ENCODE measurements at places on chromosomes 6 and 20.

- DNase-seq = no peak
These were observed 7.6 kb downstream of the PTPN1 start for GRCh38 chr20:50517817-50518154.

GRCh38 chr6:94376876-94377275 is 957.5 kb upstream of the EPHA7 start:
- DNase-seq = no peak

- no peak for DNase-seq
These were observed 172.2 kb downstream of the ARID1B start for GRCh38 chr6:156949376-156949775.

DNA sequence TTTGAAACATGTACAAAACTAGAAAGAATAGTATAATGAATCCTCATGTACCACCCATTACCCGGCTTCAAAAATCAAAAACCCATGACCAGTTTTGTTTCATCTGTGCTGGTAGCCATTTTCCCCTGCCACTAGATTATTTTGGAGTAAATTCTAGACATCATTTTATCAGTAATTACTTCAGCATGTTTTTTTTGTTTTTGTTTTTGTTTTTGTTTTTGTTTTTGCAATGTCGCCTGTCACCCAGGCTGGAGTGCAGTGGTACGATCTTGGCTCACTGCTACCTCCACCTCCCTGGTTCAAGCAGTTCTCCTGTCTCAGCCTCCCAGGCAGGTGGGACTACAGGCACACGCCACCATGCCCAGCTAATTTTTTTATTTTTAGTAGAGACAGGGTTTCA is 8.0 kb upstream of the PKIG start:
- DNase-seq = no peak

DNA sequence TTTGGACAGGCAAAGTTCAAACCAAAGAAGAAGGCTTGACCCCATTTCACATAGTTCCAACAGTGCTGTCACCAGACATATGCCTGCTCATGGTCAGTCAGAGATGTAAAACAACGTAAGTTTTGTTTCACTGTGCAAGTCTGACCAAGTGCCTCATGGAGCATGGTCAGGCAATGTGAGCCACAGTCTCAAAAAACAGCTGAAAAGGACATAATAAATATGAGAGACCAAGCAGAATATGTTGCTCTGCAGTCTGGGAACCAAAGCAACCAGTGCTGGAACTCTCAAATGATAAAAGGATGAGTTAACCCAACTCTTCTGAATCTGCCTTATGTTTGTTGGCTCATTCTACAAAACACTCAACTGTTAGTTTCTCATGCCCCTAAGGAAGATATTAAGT is 39.9 kb upstream of the DST start:
- DNase-seq = no peak

- no peak for DNase-seq
These were observed at the start of gene CST11 for GRCh38 chr20:23452776-23453175. TSS of gene CST11 (minus strand) at chr20:23452876. CDS start at chr20:23452811, 65 bp downstream.

DNA sequence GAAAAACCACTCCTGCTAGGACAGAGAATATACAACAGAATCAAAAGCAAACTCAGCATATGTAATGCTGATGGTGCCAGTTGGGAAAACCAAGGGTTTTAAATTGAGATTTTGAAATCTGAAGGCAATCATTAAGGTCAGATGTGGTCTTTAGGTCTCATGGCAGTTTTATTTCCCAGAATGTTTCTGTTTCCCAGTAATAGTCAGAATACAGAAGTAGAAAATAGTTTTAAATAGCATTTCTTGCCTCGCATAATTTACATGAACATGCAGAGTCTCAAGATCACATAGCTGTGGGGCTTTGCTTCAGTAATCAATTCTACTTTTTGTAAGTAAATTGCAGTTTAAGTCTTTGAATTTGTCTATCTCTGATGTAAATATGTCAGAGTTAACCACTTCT is 58.1 kb downstream of the RNF144B start:
- no peak for DNase-seq

GRCh38 chr6:68649669-68650068 is 14.6 kb downstream of the ADGRB3 start:
- DNase-seq = no peak

DNA sequence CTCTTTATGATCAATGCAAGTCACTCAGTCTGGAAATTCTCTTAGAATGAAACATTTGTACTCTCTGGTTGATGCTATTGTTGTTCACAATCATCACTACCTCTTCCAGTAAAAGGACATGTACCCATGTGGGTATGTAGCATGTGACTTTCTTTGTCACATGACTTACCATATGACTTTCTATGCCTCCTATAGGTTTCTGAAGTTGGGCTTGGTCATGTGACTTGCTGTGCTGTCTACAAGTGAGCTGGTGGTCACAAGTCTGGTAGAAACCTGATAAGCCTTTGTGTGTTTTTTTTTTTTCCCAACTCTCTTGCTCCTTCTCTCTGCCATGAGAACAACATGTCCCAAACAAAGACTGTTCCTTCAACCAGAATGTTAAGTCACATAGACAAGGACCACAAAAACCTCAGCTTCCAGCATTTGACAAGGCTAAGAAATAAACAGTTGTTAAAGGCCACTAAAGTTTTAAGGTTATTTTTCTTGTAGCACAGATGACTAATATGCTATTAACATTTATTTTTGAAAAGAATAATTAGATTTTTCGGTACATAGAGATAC is 379.2 kb upstream of the SLC35B3 start:
- DNase-seq = no peak

GRCh38 chr6:15023448-15023847 is 222.4 kb upstream of the JARID2 start:
- peak; percentile 8 for DNase-seq

GRCh38 chr6:33654831-33655554 is 33.9 kb downstream of the ITPR3 start:
- DNase-seq = no peak

GRCh38 chr6:39684790-39685488 is 40.3 kb downstream of the KIF6 start:
- no peak for DNase-seq

- no peak for DNase-seq
These were observed 16.7 kb upstream of the TBC1D20 start for GRCh38 chr20:478949-479429.

DNA sequence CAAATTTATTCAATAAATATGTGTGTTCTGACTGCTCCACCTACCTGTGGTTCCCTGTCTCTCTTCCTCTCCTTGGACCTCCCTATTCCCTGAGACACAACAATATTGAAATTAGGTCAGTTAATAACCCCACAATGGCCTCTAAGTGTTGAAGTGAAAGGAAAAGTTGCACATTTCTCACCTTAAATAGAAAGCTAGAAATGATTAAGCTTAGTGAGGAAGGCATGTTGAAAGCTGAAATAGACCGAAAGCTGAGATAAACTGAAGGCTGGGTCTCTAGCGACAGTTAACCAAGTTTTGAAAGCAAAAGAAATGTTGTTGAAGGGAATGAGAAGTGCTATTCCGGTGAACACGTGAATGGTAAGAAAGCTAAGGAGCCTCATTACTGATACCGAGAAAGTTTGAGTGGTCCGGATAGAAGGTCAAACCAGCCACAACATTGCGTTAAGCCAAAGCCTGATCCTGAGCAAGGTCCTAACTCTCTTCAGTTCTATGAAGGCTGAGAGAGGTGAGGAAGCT is 34.1 kb downstream of the UST start:
- DNase-seq = no peak

GRCh38 chr6:18507018-18507415 is 119.9 kb downstream of the RNF144B start:
- DNase-seq = no peak

DNA sequence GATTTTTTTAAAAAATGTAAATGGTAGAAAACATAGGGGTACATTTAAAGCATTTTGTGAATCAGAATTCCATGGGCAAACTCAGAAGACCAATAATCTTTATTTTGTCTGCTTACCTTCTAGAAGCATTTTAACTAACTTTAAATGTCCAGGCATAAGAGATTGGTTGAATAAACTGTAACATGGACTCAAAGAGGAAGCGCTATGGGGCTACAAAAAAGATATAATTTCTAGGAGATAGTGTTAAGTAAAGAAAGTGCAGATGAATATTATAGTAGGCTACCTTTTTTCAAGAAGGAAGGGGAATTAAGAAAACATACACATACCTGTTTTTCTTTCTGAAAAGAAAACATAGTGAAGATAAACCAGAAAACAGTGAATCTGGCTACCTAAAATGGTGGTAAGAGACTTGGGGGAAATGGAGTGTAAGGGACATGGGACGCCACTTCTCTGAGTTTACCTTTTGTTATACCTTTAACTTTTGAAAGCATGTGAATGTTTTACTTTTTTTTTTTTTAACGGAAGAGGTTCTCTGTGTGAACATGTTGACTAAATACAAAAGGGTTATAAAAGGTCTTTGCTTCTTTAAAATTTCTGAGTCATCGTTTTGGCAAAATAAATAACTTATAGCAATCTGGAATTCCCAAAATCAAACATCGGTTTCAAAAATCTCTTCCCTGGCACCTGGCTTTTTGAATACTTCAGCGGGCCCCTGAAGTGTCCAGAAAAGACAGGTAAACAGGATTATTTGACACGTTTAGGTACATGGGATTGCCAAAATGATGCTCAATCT is 133.4 kb downstream of the OR2B2 start:
- DNase-seq = no peak

DNA sequence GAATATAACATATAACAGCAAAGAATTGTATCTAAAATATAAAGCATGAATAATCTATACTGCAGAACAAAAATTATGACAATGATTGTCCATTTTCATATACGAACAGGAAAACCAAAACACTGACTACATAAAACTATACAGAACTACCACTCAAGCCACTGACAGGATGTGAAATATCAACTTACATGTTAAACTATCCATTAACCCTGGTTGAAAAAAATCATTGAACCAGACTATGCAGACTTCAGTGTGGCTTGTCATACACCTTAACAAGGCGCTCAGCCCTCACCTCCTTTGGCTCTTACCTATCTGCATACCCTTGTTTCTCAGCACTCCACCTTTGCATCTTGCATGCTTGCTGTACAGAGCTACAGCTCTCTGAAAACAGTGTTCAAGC is 34.9 kb downstream of the ASCC3 start:
- DNase-seq = no peak

- no peak for DNase-seq
These were observed 47.4 kb downstream of the MYB start for GRCh38 chr6:135228486-135228885.

DNA sequence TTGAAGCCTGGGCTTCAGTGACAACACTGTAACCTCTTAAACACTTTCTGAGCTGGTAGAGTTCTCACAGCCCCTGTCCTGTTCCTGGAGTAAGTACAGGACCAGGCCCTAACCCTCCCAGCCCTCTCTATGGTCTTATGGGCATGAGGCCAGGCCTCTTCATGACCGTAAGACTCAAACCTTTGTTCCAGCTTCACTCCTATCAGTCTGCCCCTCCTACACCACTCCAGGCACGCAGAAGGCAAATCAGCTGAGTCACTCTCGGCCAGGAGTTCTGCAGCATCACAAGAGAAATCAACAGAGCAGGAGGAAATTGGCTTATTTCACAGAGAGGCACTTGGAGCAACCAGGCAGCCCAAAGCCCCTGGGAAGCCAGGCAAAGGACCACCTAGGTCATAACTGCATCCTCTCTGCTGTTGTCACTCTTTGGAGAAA is 25.3 kb upstream of the CHD6 start:
- DNase-seq = no peak

- DNase-seq = no peak
These were observed 928.9 kb downstream of the EYS start for GRCh38 chr6:64777941-64778785.

- no peak for DNase-seq
These were observed 29.8 kb downstream of the TGM2 start for GRCh38 chr20:38135271-38135650.

- DNase-seq = no peak
These were observed 46.0 kb upstream of the PDE10A start for GRCh38 chr6:165708985-165709576.

DNA sequence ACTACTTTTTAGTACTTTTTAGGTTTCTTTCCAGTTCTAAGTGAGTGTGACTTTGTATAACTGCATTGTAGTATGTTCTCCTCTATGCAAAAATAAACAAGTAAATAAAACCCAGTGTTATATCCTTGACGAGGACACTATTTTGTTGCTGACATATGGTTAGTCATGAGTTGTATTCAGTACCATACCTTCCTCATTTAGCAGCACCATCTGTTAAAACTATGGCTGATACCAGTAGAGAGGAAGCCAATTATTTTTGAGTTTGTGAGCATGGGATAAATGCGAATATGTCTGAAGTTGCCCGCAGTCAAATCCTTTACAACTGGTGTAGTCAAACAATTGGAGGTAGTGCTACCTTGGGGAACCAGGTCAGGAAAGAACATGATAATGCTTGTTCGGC is 74.1 kb downstream of the CDKAL1 start:
- DNase-seq = no peak

DNA sequence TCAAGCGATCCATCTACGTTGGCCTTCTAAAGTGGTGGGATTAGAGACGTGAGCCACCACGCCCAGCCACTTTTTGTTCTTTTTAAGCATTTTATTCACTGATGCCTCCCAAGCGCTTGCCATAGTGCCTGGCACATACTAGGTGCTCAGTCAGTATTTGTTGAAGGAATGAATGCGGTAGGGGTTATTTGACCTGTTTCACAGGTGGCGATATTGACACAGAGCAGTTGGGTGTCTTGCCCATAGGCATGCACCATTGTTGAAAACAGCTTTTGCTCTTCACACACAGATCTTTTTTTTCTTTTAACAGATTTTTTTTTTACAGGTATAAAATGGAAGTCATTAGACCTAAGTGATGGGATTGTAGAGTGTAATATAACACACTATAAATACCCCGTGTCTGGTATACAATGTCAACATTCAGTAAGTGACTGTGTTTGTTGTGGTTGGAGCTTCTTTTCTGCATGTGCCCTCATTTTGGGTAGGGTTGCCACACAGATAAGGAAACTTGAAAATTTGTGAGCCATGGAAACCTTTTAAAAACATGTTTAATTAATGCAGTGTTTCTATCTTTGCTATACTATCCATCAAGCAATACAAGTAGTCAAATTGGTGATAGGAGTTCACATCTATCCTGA is 24.8 kb downstream of the RREB1 start:
- no peak for DNase-seq

- no peak for DNase-seq
These were observed 280.1 kb downstream of the TFAP2B start for GRCh38 chr6:51098791-51099190.

DNA sequence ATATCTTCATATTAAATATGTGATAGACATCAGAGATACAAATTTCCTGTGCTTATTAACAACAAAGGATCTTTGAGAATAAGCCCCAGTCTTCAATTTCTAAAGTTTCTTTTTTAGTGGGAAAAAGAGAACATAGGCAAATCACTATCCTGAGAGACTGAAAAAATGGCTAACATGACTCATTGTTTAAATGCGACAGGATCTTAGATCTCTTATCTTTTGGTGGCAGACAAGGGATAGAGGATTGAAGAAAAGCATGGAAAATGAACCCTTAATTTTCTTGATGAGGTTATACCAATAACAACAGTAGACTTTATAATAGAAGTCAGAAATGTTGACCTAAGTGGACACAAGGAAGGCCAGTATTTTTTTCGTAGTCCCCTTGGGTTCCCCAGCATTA is 178.6 kb upstream of the MAP3K7 start:
- DNase-seq = no peak

- DNase-seq = no peak
These were observed 45.4 kb downstream of the MKKS start for GRCh38 chr20:10388597-10388996.
